GDM1 (cell line): ENCODE measurements at places on chromosomes 16 and 17.

DNA sequence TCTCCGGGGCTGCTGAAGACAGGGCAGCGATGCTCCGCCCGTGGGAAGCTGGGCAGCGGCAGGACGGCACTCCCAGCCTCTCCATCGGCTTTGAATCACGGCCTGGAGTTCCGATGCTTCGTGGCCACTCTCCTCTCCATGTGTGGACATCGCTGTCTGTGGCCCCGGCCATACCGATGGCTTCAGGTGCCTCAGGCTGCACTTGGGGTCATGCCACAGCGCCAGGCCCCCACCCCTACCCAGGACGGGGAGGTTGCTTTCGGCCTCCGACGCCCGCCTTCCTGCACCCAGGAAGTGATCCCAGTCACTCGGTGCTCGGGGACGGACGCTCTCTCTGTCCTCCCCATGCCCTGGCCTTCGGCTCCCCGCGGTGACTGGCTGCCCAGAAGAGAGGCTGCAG lies 180.7 kb downstream of the BANP start:
- DNase-seq = no peak

DNA sequence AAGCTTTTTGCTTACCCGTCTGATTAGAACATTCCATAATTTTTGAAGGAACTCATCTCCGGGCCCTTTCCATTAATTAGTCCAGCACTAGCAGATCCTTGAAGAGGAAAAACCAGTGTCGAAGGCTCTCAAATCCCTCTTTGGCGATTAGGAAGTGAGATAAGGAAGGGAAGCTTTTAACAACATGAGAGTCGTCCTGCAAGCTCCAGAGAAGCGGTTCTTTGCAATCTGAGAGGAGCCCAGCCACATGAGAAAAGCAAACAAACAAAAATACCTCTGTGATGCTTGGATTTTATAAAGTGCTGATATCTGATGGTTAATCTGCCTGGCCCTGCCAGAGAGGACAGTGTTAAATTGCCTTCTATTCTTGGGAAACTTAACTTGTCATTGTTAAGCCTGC lies 339.8 kb upstream of the SALL1 start:
- DNase-seq = no peak

DNA sequence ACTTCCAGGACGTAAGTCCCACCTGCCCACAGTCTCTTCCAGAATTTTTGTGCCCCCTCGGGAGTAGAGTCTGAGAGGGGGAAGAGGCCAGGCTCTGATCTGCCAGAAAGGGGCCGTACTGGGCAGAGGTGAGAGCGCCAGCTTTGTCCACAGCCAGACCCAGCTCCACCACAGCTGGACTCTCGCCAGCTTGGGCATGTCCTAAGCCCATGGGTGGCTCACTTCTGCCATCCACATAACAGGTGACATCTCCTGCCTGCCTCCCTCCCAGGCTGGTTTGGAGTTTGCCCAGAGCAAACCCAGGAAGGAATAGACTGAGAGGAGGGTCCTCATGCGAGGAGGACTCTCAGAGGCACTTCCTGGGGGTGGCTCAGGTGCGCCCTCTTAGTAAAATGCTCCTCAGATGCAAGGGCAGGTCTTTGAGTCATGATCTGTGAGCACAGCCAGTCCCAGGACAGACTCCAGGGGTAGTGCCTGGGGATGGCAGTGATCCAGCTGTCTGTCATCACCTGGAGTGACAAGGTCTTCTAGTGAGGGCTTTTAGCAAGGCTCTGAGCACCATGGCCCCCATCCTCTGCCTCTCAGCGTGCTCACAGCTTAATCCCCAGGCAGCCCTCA lies 89.2 kb downstream of the AMFR start:
- DNase-seq = no peak

- no peak for DNase-seq
These were observed 267.6 kb upstream of the SDK2 start for GRCh38 chr17:73911726-73912372.

DNA sequence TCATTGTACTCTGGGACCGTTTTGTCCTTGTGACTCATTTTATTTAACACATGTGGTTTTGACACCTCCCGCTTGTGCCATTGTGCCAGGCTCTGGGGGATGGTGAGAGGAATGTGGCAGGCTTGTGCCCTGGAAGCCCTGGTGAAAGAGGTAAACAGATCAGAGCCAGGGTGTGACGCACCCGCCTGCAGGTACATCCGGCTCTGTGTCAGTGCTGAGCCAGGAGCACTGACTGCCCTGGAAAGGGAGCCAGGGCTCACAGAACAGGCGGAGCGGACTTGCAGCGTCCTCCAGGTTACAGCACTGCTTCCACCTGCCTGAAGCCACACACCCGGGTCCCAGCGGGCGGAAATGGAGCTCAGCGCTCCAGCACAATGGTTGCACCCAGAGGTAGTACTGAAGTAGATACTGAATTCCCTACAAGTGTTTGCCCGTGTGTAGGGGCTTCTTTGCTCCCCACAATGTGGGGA lies 30.6 kb downstream of the CDRT15 start:
- DNase-seq = no peak

DNA sequence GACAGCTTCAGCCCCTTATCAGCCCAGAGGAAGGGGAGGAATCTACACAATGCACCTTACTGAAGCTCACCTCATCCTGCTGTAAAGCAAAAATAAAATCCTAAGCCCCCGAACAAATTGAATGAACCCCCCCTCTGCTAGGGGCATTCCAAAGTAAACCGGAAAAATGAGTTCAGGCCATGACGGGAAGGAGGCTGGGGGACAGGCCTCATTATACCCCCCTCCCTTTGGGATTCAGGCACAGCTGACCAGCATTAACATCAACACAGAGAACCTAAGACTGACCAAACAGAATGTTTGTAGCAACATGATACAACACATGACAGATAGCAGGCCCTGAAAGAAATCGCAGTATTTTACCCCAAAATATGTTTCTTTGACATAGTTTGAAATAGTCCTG lies 64.2 kb downstream of the DNAH17 start:
- no peak for DNase-seq

GRCh38 chr17:49571764-49572163 lies 3.9 kb upstream of the NXPH3 start:
- DNase-seq = no peak

GRCh38 chr17:71395901-71396300 lies 724.9 kb upstream of the SOX9 start:
- DNase-seq = no peak

- DNase-seq = no peak
These were observed 85.5 kb upstream of the CREBBP start for GRCh38 chr16:3965781-3966582.

GRCh38 chr17:4548061-4548461 lies 7.1 kb downstream of the MYBBP1A start:
- DNase-seq = no peak

DNA sequence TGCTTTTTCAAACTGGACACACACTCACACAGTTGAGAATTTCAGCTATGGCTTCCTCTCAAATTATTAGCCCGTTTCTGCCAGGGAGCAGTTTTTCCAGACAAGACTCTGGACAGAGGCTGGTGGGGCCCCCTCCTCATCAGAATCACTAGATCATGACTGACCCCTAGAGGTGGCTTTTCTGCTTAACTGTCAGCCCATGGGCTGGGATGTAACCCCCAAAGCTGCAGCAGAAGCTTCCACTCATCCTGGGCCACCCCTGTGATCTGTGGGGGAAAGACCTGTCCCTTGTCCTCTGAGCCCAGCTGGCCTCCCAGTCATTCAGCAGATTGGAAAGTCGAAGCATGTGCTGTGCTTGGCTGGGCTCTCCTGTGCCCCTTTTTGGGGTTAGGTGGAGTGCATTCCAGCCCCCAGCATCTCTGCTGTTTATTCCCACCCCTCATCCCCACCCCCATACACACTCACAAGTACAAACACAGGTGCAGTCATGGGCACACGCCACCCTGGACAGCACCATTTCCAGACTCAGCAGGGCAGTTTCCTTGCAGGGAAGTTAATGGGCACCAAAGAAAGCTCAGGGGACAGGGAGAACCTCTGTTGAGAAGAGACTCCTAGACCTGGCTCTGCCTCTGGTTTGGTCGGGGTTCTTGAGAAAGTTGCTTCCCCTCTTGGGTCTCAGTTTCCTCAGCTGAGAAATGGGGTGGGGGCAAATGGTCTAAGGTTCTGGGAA lies 77.6 kb upstream of the RBL2 start:
- DNase-seq = no peak

DNA sequence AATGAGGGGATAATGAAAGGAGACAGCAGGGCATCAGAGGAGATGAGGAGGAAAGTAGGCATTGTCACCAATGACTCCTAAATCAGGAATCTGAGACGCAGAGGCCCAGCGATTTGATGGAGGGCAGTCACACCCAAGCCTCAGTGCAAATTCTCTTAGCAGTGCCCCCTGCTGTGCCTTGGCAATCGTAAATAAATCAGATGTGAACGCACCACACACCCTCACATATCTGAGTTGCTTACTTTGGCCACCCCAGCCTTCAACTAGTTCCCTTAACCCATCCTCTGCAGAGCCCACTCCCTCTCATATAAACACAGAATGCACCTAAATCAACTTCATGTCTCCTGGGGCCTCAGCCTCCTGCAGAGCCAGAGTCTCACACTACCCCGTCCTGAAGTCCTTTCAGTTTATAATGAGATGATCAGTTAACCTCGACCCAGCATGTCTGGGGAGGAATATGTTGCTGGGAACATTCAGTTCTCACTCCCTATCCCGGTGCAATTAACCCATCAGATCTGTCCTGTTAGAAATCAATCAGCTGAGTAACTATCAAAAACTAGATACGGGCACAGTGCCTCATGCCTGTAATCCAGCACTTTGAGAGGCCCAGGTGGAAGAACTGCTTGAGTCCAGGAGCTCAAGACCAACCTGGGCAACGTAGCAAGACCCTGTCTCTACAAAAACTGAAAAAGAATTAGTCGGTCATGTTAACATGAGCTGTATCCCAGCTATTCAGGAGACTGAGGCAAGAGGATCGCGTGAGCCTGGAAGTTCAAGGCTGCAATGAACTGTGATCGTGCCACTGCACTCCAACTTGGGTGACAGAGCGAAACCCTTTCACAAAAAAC lies 78.4 kb downstream of the SLC39A11 start:
- DNase-seq = no peak

DNA sequence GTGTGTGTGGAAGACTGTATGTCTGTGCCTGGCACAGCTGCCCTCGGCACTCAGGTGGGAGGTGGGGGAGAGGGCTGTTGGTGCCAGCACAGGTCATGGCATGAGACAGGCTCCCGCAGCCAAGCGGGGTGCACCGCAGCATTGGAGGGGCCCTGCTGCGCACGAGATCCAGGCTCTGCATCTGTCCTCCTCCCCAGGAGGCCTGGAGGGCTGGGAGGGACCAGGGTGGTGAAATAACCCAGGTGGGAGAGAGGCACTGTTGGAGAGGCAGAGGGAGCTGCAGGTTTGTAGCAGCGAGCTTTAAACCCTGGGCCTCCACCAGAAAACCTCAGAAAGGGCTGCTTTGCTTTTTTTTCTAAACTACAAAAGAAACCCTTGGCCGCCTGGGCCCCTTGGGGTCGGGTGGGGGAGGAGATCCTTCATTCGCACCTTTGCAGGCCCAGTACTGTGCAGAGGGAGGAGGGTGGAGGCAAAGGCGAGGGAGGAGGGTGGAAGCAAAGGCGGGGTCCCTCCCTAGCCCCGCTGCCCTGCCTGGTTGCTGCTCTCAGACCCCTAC lies 241.7 kb downstream of the SEC14L1 start:
- DNase-seq = no peak

- DNase-seq = no peak
These were observed 387.4 kb upstream of the ASIC2 start for GRCh38 chr17:33680472-33680871.

DNA sequence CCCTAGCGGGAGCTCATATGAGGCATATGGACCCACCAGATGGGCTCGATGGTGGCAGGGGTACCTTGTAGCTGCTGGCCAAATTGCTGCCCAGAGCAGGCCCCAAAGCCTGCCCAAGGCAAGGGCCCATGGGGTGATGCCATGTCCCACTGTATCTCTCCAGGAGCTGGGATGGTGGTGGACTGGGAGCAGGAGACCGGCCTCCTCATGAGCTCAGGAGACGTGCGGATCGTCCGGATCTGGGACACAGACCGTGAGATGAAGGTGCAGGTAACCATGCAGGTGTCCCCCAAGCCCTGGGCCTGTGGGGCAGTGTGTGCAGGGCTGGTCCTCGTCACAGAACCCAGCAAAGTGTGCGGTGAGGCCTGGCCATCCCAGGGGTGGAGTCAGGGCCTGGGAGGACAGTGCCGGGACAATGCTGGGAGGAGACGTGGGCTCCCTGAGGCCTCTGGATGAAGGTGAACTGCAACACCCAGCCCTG lies 34.1 kb upstream of the CHMP6 start:
- DNase-seq = no peak

DNA sequence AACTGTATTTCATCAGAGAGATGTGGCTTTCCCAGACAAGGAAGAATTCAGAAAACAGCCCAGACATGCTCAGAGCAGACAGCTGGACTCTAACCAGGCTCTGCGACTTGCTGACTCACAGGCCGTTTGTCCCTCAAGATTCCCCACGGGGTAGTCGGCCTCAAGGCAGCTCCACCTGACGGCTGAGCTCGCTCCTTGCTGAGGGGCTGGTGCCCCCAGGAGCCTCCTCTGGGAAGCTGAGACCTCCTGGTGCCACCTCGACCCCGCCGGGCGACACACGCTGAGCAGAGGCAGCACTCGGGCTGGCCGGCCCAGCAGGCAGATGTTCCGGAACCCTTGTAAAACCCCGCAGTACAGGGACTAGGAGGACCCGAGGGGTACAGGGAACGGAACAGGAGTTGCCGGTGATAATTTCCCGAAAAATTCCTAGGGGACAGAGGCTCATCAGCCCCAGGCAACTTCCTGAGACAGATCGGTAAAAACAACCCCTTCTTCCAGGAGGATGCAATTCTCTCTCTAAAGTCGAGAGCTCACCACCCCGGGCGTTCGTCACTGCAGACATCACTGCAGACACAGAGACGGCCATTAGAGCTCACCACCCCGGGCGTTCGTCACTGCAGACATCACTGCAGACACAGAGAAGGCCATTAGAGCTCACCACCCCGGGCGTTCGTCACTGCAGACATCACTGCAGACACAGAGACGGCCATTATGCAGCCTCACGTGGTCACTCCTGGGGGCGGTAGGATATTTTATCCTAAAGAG lies 19.9 kb downstream of the RPH3AL start:
- no peak for DNase-seq

DNA sequence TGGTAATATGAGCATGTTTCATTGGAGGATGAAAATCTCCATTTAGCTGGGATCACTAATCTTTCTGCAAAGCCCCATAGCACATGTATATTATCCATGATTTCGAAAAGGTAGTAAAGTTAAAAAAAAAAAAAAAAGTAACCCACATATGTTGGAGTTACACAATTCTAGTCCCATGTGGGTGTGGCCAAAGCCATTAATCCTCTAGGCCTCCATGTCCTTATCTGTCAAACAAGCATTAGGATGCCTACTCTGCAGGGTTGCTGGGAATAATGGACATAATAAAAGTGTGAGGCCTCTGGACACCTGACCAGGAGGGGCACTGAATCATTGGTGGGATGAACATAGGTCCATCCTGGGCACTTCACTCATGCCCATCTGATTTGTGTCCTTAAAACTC lies 29.2 kb upstream of the VAT1L start:
- no peak for DNase-seq

DNA sequence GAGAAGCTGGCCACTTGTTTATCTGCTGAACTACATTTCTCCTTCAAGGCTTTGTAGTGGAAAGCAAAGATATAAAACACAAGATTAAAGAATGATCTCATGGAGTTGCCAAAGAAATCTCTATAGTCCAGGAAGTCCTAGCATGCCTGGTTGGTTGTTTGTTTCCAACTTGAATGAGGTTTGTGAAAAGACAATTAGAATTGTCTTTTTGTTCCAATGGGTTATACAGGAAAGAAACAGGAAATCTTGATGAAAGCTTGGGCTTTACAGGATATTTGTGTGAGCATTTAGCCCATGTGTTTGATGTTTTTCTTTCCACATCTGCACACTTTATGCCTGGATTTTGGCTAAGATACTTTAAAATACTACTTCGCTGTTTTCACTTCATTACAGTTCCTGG lies 273.4 kb downstream of the CEP112 start:
- DNase-seq = no peak
